ENCODE measurements at places on chromosomes 5 and 9.

GRCh38 chr5:167993771-167994170 lies 297.7 kb upstream of the WWC1 start:
- no peak for DNase-seq

DNA sequence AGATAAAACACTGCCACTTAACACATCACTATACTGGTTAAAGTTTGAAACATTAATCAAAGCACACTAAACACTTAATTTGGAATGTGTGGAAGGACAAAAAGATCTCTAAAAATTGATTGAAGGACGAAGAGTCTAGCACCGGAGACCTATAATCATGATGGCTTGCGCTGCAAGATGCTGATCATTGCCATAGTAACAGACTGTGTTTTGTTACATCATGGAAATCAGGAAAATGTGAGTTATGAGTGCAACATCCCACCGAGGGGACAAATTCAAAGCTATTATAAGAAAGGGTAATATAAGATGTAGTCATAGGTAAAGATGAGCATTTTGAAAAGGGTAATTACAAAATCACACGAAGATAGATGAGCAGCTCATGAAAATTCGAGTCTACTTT lies 278.8 kb upstream of the CTNND2 start:
- no peak for DNase-seq

GRCh38 chr9:136984464-136985026 lies 1.8 kb downstream of the LCNL1 start:
- no peak for DNase-seq

- DNase-seq = no peak
Measured at GRCh38 chr5:29218138-29218537, 1975.3 kb upstream of the CDH6 start.

GRCh38 chr5:171428168-171428696 lies 8.8 kb downstream of the FGF18 start:
- no peak for DNase-seq

GRCh38 chr5:171432583-171433351 lies 13.3 kb downstream of the FGF18 start:
- DNase-seq = no peak

GRCh38 chr5:71778678-71779276 lies 59.7 kb downstream of the CARTPT start:
- peak; percentile 5 for DNase-seq

- DNase-seq = no peak
Measured at GRCh38 chr9:106964822-106965525, 102.0 kb downstream of the ZNF462 start.

GRCh38 chr5:74477761-74478160 lies 162.8 kb downstream of the ENC1 start:
- DNase-seq = no peak

DNA sequence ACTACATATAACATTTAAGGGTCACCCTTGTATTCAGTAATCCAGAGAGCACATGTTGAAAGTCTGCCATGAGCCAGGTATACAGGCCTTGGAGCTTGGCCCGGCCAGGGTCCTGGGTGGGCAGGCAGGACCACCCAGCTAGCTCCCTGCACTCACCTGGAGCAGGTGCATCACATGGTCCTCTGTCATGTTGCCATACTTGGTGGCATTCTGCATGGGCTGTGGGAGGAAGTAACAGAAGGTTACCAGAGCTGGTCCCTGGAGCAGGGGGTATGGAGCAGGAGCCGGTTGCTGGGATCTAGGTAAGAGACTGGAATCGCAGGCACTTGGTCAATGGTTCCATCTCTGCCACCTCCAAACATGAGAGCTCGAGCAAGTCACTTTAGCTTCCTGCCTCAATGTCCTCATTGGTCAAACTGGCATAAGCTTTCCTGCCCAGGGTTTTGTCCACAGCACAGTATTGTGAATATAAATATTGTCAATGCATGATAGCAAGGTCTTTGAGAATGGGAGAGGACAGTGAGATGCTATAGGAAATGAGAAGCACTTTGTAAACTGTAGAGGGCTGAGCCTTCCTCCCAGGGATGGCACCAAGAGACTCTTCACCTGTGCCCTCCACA lies 6.5 kb downstream of the CD74 start:
- no peak for DNase-seq

DNA sequence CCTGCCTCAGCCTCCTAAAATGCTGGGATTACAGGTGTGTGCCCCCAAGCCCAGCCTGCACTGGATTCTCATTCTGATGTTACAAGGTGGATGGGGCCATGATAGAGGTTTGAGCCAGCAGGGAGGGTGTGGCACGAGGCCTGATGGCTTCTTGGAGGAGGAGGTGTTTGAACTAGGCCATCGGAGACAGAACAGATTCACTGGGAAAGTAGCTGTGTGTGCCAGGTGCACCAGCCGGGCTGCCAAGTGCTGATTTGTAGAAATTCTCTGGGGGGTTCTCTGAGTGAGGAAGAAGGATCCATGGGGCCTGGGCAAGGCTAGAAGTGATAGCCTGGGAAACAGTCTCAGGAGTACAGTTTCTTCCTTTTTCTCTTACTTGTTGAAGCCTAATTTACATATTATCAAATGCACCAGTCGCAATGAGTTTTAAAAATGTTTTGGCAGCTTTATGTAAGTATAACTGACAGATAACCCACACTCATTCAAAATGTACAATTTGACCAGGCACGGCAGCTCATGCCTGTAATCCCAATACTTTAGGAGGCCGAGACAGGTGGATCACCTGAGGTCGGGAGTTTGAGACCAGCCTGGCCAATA lies 31.1 kb upstream of the STXBP1 start:
- no peak for DNase-seq

DNA sequence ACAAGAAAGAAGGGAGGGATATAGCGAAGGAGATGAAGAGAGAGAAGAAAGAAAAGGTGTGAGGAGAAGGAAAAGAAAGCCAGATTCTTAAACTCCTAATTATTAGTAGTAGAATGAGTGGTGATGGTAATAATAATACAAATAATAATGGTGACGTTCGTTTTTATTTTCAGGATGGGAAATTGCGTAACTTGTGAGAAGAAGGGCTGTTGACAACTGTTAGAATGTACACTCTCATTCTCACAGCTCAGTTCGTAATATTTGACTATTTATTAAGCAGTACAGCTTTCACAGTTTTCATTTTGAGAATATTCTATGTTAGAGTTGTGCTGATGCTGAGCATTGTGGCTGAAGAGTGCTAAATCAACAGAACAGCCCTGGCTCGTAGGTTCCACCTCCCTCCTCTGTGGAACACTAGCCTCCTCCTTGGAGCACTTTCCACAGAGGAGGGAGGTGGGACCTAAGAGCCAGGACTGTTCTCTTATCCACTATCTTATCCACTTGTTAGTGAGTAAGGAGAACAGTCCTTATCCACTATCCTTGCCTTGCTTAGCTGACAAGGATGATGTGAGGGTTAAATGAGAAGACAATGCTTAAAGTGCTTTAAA lies 258.3 kb upstream of the VLDLR start:
- DNase-seq = no peak

DNA sequence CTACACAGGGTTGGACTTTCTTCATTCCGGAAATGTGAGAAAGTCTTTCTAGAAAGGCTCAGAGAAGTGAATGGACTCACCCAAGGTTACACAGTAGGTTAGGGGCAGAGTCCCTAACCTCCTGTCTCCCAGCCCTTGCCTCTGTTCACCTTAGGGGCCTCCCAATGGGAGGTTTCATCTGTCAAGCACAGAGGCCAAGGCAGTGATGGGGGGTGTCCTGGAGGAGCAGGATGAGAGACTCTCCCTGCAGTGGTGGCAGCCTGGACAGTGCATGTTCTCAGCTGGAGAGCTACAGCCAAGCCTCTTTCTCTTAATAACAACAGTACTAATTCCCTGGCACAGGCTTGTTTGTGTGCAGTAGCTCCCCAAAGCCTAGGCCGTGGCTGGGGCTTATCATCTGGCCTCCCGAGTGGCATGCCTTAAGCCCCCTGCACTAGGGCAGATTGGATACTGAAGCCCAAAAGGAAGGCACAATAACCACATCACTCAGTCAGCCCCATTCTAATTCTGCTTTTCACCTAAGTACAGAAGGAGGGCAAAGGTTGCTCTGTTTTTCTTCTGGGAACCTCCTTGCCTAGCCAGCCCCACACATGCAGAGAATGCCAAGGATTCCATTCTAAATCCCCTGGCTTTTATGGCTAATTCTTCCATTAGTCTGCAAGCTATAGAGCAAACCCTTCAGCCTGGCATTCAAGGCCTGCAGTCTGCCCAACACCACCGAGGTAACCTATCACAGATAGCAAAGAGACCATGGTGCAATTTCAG lies 50.2 kb upstream of the XPA start:
- no peak for DNase-seq

- DNase-seq = no peak
Measured at GRCh38 chr9:77725046-77725694, 77.0 kb upstream of the GNA14 start.

DNA sequence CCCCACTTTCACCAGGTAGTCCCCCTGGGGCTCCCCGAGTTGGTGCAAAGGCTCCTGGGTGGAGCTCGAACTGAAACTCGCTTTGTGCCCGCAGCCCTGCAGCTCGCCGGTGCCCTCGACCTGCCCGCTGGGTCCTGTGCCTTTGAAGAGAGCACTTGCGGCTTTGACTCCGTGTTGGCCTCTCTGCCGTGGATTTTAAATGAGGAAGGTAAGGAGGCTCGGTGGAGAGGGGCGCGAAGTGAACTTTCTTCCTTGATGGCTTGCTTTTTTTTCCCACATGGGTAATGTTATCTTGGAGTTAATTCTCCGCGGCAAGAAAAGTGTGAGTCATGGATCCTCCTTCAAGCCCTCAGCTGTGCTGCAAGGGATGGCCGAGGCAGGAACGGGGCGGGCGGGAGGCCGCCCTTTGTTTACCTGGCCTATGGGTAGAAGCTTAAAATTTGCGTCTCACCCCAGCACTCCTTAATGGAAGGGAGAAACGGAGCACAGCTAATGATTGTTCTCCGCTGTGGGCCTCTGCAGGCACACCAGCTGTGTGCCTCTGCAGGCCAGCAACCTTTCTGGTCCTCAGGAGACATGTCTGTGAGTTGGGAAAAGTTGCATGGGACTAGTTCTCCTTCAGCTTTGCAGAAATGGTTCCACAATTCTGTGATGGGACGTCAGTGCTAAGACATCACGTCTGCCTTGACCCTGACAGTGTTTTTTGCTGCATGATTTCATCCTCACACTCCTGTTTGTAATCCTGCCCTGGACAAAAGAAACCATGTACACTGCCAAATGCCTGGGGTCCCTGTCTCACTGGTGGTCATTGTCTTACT lies 1.1 kb downstream of the MAMDC2 start:
- DNase-seq = no peak

DNA sequence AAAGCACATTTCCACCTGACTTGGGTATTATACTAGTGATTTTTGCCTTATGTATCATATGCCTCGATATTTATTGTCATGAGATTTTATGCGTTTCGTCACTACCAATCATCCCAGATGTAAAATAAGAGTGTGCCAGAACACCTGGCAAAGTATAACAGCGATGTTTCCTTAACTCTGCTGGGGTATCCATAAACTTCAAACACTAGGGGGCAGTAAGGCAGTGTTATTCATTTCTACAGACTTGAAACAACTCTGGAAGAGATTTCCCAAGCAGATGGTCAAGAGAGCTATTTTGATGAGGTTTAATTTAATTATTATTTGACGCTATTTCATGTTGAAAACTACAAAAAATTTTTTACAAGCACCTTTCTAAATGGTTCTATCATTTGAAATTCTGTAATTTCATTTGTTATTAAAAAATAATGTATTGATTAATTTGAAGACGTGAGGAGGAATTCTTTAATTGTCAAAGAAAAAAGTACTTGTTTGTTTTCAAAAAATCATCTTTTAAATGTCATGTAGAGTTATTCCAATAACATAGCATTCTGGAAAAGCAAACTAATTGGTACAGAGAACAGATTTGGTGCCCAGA lies 388.5 kb upstream of the CTNND2 start:
- DNase-seq = peak; percentile 43

DNA sequence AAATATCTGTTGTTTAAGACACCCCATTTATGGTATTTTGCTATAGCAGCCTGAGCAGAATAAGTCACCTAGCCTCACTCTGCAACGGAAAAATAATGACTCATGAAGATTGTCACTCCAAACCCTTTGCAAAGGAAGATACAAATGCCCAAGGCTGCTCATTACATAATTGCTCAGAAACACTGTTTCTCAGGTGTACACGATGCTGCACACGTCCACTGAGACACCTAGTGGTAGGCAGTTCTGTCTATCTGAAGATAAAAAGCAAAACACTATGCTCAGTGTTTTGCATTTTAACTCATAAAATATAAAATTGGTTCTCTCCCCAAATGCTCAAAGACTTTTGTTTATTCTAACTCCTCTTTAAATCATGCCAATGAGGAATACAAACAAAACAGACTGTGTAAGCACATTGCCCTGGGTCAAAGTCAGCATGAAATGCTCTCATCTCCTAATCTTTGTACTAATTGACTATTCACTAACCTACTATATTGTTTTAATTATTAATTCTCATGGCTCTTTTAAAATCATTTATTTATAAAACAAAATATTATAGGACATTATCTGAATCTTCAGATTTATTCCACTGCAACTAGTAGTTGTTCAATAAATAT lies 7.7 kb upstream of the TSLP start:
- peak; percentile 45 for DNase-seq

GRCh38 chr5:22918511-22918910 lies 65.4 kb upstream of the CDH12 start:
- DNase-seq = no peak

DNA sequence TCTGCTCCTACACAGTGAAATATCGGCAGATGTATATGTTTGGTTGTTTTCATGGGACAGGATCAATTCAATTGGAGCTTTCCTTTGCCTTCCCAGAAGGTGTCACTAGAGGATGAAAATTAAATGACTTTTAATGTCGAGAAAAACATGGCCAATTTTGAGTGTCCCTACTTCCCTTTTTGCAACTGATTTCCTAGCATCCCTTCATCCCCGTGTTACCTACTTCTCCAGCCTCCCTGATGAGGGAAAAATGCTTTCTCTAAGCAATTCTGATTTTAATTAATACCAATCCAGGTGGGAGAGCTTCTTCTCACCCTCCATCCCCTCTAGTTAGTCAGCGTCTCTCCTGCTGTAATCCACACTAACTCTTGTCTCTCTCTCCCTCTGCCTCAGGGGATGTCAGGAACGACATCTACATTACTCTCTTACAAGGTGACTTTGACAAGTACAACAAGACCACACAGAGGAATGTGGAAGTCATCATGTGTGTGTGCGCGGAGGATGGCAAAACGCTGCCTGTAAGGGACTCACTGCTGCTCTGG lies 64.9 kb downstream of the DOCK2 start:
- no peak for DNase-seq

DNA sequence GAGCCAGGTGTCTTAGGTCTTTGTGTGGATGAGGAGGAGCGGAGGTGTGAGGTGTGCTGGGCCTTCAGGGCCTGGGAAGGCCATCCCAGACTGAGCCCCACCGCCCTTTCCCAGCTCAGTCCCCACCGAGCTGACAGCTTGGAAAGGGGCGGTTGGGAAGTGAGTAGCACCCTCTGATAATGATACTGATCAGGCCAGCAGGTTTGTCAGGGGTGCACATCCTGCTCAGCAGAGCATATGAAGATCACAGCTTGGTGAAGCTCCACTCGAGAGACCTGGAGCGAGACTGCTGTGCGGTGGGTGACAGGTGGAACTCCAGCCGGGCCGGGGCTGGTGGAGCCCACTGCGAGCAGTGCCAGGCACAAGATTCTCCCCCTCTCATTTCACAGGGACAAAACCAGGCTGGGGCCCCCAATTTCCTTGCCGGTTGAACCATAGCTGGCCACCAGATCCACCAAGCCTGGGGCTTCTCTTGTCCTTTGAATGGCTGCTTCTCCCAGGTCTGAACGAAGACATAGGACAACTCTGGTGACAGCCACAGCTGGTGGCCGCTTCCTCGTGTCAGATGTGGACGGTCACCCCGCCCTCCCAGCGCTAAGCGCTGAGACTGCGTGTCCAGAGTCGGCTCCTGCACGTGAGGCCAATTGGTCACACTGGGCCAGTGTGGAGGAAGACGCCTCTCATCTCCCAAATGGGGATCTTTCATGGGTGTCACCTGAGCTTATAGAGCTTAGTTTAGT lies 8.3 kb downstream of the QRFP start:
- DNase-seq = no peak
